ENCODE measurements at places on chromosomes 2 and 18.
A peak's percentile ranks its signal among the peaks of the same experiment; 100 is the strongest.

DNA sequence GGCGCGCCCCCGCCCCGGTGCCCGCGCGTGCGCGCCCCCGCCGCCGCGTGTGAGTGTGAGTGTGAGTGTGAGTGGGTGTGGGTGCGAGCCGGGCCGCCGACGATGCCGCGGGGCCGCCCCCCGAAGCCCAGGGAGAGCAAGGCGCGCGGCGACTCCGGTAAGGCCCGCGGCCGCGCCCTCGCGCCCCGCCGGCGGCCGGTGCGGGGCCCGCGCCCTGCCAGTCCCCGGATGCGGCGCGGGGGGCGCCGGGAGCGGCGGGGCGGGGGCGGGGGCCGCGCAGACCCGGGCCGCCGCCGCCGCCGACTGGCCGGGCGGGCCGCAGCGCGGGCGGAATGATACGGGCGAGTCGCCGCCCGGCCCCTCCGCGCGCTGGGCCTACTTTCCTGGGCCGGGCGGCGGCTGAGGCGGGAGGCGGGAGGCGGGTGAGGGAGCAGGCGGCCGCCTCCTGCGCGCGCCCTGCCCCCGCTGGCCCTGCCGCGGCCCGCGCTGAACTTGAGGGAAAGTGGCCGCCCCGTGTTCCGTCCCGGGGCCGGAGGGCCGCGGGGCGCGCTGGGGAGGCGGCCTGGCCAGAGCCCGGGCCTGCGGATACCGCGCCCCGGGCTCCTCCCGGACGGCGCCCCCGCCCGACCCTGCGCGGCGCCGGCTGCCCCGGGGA, at the start of gene ZNF236:
TSS of gene ZNF236 (plus strand) at position 52 of the 655 bp plus-strand sequence. CDS start at position 103, 51 bp downstream.
- DNase-seq: peak; percentile 84

GRCh38 chr18:54607213-54608027, 16.4 kb downstream of the DYNAP start:
- no peak for DNase-seq

GRCh38 chr2:111678161-111678560, 205.8 kb downstream of the ANAPC1 start:
- DNase-seq: no peak

DNA sequence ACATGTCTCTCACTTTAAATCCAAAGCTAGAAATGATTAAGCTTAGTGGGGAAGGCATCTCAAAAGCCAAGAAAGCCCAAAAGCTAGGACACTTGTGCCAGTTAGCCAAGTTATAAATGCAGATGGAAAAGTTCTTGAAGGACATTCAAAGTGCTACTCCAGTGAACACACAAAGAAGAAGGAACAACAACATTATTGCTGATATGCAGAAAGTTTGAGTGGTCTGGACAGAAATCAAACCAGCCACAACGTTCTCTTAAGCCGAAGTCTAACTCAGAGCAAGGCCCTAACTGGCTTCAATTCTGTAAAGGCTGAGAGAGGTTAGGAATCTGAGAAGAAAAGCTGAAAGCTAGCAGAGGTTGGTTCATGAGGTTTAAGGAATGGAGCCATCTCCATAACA, 49.0 kb downstream of the PPP4R1 start:
- DNase-seq: no peak

DNA sequence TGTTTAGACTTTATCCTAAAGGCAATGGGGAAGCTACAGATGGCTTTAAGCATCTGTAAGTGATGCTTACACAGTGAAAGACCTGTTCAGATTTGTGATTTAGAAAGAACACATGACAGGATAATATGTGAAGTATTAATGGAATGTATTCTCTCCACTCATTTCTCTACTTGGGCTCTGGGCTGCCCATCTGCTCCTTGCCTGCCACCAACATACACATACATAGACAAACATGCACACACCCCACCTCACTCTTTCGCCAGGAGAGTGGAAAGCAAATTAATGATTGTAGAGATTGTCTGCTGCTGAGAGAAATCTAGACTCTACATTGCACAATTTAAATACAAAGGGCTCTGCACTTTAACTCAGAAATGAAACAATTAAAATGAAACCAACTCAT, 61.0 kb upstream of the NFE2L2 start:
- DNase-seq: no peak

DNA sequence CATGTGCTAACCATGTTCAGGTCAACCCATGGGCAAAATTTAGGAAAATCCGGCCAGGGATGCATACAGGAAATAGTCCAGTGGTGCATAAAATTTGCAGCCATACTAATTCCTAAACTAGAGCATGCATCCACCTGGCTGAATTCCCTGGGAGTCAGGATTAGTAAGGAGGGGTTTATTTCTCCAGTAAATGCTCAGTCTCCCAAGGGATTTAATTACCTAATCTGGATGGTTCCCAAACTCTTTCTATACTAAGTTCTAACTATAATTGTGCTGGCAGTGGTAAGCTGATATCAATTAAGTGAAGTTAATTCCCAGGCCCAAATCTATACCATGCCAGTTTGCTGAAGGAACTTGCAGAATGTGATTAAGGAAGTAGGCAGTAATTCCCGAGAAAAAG, 26.2 kb upstream of the EVA1A start:
- no peak for DNase-seq

DNA sequence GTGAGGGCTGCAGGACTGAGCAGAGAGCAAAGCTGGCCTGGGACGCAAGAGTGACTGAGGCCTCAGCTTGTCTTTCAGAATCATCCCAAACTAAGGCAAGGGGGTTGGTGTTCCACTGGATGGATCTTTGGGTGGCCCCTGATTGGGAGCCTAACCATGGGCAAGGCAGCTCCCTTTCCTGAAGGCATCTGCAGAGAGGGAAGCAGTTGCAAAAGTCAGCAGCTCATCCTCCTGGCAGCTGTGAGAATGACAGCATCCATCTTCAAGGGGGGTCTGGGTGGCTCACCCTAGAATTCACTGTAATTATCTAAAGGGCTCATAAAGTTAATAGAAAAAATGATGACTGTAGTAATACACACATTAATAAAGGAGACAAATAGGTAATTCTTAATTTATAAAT, 46.5 kb upstream of the RAB31 start:
- DNase-seq: peak; percentile 59

DNA sequence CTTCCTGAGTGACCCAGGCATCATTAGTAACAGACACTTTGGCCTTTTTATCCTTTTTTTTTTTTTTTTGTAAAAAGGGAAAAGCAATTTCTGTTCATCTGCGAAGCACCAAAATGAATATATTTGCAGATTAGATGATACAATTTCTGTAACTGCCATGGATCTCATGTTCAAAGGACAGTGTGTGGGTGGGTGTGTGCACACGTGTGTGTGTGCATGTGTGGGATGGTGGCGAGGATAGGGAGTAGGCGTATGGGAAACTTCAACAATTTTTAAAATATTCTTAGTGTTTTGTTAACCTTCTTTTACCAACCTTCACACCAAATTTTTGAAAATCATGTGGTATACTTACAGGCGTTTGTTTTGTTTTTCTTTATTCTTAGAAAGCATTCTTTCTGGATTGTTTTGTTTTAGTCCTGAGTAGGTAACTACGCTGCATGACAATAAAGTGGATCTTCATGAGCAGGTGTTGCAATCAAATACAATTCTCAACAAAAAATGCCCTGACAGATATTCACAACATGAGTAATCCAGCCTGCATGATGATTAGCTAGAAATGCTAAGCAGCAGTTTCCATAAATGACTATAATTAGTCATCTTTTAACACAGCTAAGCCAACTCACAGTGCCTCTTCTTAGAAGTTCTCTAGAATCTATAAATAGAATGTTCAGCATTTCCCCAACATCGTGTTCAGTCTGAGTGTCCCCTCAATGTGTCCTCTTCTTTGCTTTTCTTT, 53.5 kb upstream of the RMDN2 start:
- DNase-seq: peak; percentile 34

GRCh38 chr2:224271617-224272236, 130.2 kb downstream of the FAM124B start:
- no peak for DNase-seq

DNA sequence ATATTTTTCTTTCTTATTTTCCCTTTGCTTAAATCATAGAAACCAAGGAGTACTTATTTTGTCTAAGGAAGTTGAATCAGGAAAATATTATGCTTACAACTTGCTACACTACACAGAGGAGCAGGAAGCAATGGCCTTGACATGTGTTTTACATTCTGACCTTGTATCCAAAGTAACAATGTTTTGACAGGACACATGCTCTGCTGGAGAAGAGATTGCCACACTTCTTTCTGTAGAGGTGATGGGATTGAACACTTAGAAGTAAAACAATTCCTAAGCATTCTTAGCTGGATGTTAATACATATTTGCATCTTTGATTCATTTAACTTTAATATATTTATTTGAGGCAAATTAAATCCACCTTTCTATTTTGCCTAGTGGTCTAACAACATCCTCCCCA, 929.1 kb downstream of the DSC3 start:
- DNase-seq: no peak

DNA sequence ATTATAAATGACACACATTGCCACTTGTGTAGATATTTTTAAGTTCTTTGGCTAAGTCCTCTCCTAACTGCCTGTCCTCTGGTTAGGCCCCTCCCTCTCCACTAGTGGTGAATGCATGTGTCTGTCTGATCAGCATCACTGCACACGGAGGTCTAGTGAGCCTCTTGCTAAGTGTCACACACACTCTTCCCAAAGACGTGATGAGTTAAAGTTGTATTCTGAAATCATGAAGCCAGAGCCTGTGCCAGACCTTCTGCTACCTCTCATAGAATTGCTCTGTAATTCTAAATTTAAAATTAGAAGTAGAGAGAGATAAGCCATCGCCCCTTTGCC, 41.3 kb downstream of the RALB start:
- no peak for DNase-seq

DNA sequence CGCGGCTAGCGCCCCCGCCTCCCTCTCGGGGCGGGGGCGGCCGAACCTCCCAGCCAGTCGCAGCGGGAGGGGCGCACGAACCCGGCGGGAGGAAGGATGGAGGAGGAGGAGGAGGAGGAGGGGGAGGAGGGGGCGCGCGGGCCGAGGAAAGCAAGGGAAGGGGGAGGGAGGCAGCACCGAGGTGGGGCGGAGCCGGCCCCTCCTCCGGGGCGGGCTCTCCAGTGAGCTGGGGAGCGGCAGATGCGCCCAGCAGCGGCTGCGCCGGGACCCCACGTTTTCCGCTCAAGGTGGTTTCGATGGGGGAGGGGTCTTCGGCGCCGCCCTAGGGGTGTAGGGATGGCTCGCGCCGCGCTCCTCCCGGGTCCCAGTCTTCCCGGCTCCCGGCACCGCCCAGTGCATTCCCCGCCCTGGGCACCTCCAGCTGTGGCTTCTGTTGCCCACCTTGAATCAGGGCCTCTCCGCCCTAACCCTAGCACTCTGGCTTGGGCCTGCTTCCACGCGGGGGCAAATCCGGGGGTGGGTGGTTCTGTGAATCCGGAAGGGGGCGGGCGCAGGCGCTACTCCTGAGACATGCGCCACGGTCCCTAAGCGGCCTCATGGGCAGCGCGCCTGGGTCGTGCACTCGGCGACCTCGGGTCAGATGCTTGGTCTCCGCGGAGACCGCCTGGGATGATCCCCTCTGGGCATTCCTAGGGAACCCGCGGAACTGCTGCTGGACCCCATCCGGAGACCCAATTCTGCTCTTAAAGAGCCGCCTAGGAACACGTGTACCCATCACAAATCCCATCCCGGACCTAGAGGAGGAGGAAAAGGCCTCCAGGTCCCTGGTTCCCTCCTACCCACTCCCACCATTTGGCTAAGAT, at the start of gene FBXO41:
TSS of gene FBXO41 (minus strand) at position 183 of the 863 bp plus-strand sequence. CDS start 14,848 bp downstream, outside the sequence.
- DNase-seq: no peak

DNA sequence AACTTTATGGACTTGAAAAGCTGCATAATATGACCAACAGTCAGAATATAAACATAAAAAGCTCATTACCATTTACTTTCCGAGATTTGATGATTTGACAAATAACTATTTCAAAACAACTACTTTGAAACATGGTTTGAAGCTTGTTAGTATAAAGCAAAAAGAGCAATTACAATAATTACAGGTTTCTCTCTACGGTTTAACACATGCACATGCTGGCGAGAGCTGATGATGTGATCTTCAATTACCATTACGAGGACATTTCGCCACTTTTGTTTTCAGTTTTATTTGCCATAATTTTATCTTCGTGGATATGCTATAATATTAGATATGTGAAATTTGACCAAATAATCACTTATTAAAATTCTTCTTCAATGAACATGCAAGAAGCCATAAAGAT, 270.1 kb downstream of the TCF4 start:
- DNase-seq: no peak

DNA sequence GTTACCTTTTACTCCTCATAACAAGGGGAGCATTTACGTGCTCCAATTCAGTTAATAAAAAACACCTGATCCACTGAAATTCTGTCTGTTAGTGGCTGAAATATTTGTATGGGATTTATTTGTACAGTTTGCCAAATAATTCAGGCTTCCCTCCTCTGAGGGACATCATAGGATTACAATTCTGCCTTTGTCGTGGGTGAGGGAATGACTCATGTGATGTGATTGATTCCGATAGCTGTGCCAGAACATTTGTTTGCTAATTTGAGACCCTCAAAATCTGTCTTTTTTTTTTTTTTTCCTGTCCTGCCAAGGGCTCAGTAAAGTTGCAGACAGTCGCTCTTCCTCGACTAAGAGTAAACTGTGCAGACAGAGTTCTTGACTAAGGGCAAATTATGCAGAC, 612.6 kb upstream of the CDH2 start:
- DNase-seq: no peak

- no peak for DNase-seq
Observed at GRCh38 chr2:145644820-145645302, 1124.9 kb upstream of the ZEB2 start.

DNA sequence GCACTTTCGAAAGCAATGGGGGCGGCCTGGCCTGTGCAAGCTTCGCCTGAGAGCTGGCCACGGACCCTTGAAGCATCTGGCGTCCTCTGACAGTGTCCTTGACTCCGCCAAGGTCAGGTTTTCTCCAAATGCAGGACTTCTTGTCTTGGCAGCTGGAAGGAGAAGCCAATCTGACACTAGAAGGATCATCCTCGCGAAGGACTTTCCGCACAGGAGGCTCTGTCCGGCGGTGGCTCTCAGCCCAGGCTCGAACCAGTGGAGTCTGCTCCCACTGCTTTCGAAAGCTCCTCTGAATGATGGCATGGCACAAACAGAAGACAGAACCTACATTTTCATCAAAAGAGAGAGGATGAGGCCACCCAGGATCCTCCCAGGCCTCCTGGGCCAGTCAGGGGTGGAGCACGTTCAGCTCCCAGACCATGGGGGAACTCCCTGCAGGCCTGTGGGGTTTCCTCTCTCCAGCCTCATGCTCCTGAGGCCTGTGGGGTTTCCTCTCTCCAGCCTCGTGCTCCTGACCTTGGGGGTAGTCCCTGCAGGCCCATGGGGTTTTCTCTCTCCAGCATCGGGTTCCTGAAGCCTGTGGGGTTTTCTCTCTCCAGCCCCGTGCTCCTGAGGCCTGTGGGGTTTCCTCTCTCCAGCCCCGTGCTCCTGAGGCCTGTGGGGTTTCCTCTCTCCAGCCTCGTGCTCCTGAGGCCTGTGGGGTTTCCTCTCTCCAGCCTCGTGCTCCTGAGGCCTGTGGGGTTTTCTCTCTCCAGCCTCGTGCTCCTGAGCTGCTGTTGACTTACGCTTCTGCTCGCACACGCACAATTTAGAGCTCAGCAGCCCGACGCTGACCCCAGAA, 396.5 kb upstream of the SALL3 start:
- no peak for DNase-seq

DNA sequence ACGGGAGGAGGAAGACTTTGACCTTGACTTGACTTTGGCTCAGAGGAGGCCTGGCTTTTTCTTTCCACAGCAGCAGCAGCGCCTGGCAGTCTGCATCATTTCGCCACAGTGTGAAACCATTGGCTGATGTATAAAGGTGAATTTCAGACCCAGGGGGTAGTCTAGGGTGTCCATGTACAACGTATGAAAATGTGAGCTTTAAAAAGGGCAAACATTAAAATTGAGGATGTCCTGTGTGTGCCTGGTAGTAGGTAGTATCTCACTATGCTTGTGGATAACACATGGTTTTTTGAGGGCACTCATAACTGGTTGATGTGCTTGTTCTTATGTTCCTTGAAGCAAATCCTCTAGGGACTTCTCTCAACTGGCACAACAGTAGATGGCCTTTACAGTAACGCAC, 86.1 kb downstream of the LPIN1 start:
- DNase-seq: no peak

Measured in hepatic stellate cell (primary cell).